ENCODE measurements at places on chromosomes 3 and 15.
A peak's percentile ranks its signal among the peaks of the same experiment; 100 is the strongest.

DNA sequence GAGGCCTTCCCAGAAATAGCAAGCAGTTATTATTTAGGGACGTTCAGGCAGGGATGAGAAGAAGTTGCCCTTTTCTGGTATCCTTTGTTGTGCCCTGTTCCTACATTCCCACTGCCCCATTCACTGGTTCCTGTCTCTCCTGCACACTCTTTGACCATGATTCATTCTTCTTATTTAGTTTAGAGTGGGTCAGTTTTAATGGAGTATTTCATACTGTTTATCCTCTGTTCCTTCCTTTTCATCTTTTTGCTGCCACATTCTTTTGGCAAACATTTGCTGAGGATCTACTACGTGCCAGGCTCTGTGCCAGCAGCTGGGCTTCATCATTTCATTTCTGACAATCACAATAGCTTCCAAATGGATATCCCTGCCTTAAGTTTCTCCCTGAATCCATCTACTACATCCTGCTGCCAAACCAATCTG, 11.8 kb upstream of the EID1 start:
- no peak for DNase-seq

- DNase-seq = no peak
Measured at GRCh38 chr3:71226565-71227269, 356.8 kb downstream of the FOXP1 start.

- DNase-seq = no peak
Measured at GRCh38 chr3:112671930-112672715, 31.2 kb upstream of the CCDC80 start.

GRCh38 chr3:170277833-170278580, 55.8 kb downstream of the PRKCI start:
- no peak for DNase-seq

- DNase-seq = no peak
Measured at GRCh38 chr15:42955518-42955917, 34.9 kb upstream of the TTBK2 start.

DNA sequence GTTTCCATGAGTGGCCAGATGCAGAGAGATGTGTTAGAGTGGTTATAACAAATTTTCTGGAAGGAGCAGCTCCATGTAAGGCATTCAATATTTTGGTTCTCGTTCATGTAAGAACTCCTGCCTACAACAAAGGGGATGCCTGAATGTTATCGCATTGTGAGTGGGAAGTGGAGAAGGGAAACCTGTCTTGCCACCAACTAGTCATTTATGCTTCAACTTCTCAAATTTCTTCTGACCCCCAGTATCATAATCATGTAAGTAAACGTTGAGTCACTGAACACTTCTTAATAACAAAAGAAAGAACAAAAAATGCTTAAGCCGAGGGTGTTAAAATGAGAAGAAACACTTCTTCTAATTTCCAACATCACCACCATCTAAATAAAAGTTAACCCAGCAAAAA, 62.0 kb upstream of the MRPL3 start:
- no peak for DNase-seq

DNA sequence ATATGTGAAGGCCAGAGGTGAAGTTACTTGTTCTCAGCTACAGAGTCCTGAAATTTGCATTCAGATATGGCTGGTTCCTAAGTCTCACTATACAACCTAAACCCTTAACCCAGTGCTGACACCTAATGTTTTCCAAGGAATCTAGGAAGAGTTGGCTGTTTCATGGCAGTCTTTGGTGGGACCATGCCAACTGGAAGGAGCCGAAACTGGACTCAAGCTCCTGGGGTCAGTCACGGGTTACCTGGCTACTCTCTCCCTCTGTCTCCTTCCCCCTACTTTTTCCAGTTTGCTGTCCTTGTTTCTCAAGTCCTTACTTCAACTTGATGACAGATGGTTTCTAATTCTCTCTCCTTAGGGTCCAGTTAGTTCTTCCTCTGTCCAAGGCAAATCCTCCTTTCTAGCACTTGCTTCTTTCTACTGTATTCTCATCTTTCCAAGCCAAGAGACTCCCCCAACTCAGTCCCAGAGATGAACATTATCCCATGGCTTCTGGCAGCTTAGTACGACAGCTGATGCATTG, 88.6 kb upstream of the COL6A5 start:
- peak; percentile 68 for DNase-seq

DNA sequence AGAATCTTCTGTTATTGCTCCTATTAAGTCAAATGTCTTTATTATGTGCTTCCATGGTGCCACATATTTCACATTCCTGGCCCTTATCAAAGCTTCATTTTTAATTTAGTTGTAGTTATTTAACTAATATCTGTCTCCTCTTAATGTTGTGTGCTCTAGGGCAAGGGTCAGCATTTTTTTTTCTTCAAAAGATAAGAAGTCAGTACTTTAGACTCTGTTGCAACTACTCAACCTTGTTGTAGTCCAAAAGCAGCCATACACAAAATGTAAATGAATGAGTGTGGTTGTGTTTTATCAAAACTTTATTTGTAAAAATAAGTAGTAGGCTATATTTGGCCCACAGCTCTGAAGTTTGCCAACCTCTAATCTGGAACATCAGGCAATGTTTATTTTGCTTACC, 394.7 kb upstream of the CBLB start:
- DNase-seq = no peak

DNA sequence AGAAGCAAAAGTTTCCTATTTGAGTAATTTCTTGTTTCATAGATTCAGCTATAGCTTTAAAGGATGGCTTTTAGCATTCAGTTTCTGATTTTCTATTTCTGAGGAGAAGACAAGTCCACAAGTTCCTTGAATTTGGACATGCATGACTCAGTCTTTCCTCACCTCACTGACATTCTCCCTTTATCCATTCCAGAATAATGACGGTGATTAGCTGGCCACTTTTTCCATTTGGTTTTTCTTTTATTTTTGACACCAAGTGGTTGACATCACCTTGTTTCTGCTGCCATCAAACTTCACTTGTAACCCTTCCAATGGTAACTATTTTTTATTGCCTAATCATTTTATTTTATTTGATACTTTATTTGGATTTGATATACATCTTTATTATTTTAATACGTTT, 404.4 kb upstream of the KCNMB2 start:
- DNase-seq = no peak

DNA sequence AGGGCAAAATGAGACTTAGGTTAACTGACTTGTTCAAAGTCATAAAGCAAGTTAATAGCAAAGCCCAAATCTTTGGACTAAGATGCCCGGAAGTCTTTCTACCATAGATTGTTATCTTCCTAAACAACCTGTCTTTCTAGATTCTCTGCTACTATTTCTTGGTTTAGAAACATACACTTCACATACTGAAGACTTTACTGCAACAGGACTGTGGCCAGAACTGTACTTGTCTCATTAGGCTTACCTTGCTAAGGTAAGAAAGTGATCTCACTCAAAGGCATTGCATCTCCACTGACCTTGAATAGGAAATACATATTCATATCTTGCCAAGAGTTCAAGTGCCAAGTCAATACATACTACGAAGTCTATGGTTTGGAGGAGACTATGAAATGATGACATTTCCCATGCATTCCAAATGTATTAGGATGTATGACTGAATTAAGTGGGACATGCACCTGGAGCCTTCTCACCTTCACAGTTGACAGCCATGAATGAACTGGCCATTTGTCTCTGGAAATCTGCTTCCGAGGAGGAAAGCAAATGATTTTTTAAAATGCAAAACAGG, 5.0 kb downstream of the ZDHHC3 start:
- DNase-seq = no peak

DNA sequence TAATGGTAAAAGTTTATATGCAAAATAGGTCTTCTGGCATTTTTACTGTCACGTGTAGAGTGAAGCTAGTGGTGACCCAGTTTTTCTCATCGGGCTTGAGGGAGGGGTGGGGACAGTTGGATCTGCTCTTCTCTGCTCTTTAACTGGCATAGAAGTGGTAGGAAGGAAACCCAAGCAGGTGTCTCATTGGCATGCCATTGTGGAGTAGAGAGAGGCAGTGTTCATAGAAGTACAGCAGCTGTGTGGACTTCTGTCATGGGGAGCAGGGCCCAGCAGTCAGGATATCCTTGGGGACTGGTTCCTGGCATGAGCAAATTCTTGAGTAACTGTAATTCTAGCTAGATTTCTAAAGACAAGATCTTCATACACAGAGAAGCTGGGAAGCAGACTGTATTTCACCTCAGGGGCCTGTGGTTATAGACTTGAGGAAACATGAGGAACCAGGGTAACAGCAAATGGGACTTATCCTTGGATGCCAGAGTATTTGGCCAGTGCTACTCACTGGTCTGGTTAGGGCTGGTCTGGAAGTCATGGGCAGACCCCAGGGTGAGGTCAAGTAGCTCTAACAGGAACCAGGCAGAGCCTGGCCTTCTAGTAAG, 42.9 kb downstream of the CDIN1 start:
- no peak for DNase-seq

DNA sequence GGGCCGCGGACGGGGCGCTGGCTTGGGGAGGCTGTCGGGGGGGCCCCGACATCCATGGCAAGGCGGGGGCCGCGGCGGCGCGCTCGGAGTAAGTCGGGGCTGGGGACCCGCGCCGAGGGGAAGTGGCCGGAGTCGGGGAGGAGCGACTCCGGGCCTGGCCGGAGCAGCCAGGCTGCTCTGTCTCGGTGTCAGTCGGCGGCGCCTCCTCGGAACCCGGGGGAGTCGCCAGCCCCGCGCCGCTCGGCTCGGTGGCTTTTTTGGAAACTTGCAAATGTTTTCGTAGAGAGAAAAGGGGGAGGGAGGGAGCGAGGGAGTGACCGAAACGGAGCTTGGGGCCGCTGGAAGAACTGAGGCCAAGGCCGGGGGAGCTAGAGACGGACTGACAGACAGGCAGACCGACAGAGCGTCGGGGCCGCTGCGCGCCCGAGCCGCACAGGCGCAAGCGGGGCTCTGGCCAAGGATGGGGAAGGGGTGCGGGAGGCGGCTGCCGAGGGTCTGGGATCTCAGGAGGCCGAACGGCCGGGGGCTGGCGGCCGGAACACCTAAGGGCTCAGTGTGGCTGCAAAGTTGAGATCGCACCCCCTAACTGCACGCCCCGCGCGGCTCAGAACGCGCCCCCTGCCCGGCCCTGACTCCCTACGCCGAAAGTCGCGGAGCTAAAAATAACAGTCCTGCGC, 5.0 kb downstream of the PTH1R start:
- DNase-seq = peak; percentile 73

GRCh38 chr3:173066044-173067004, 74.7 kb downstream of the SPATA16 start:
- DNase-seq = no peak

DNA sequence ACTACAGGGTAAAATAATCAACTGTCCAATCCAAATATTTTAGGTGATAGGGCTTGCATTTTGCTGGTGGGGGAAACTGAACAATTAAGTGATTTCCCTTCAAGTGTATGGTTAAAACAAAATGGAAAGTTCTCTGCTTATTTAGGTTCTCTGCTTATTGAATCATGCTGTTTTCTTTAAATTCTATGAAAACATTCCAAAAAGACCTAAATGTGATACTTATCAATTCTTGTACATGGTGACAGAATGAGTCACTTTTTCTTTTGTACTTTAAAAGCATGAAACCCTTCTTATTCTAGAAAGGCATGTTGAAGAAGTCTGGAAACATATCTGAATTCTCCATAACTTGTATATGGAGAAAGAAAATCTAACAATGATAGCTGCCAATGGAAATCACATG, 192.6 kb downstream of the FMN1 start:
- no peak for DNase-seq

DNA sequence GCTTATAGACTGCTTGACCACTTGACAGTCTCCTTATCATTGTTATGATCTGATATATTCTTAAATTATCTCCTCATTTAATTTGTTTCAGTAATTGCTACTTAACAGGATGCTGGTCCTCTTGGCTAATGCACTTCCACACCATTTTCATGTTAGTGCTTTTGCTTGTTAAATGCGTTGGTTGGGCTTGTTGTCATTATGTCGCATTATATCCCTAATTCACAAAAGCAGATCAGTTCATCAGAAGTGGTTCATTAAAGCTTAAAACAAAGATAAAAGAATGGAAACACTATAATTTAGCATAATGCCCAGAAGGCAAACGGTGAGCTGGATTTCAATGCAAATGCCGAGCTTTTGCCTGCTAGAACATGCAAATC, 17.1 kb upstream of the EHHADH start:
- DNase-seq = no peak

DNA sequence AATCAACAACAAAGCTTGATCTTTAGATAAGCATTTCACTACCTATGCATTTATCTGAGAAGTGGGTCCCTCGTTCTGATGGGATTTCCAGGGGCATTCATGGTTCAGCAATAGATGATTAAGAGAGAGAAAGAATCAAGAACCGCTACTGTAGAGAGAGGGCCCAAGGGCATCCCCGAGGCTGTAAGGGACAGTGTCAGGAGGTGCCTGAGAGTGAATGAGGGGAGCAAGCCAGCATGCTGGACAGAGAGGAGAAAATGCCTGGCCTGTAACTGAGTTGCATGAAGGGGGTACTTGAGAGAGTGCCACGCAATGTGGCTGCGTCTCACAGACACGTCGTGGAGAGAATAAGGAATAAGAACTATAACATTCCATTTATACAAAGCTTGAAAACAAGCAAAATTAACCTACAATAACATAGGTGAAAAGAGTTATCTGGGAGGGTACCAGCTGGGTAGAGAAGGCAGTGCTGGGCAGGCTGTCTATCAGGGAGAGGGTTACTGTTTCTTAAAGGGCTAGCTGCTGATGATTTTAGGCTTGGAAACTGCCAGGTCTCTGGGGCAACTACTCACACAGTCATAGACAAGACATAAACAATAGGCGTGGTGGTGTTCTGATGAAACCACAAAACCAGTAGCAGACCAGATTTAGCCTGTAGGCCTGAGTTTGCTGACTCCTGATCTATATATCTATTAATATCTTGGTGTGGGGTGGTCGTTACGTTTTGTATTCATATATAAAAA, 374.6 kb upstream of the CFAP20DC start:
- DNase-seq = no peak

GRCh38 chr3:183046883-183047282, 52.4 kb downstream of the MCCC1 start:
- DNase-seq = no peak

GRCh38 chr3:114896978-114897377, 250.1 kb downstream of the ZBTB20 start:
- no peak for DNase-seq

DNA sequence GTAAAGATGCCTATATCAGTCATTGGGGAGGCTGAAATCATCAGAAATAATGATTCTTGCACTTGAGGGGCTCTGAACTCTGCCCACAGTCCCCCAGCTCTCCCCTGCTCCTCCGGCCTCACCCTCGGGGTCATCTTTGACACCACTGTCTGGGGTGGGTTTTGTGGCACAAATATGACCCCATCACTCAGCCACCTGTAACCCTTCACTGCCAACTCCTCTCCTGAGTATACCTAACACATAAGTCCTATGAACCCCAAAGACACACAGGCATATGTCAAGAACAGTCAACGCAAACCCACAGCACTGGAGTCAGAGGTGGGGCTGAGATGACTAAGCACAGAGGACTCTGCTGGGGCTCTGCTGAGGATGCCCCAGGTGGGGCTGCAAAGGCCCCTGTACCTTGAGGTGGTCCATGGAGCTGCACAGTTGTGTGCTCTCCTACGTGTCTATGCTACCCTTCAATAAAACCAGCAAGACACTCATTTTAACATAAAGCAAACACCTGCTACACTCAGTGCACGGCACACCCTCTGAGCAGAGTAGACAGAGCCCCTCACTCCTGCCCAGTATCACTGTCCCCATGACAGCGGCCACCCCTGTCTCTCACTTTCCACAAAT, 29.9 kb downstream of the SLC41A3 start:
- DNase-seq = no peak

- no peak for DNase-seq
Measured at GRCh38 chr3:39141171-39141995, 12.0 kb downstream of the CSRNP1 start.

Data from hindlimb muscle (tissue), 1 donor.